ENCODE measurements at places on chromosomes 6 and 20.

GRCh38 chr6:136604328-136604825, 54.2 kb upstream of the MAP7 start:
- no peak for DNase-seq

- no peak for DNase-seq
Observed at GRCh38 chr6:28648035-28648877, 122.6 kb downstream of the GPX5 start.

- DNase-seq: no peak
Observed at GRCh38 chr6:65055545-65055944, 651.5 kb downstream of the EYS start.

DNA sequence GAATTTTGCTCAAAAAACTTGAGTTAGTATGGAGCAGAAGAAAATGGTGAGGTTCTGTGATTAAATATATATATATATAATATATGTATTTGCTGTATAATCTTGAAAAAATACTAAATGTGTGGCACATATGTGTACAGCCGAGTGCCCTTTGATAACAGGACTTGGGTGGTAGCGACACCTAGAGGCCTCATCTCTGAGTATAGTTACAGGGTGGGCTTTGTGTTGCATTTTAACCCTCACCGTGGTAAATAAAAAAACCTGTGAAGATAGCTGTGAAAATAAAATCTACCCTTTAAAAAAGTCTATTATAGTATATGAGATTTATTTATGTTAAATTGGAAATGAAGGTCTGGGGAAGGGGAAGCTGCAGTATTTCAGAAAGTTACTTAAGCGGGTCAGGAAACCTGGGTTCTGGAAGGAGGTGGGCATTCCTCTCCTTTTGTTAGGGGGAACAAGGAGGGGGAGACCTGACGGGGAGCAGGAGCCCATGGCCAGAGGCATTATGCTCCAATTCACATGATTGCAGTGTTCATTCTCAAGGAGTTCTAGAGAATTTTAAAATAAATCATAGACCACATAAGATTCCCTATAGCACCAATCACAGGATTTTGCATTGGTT, 82.7 kb downstream of the SH3BGRL2 start:
- DNase-seq: peak; percentile 11

DNA sequence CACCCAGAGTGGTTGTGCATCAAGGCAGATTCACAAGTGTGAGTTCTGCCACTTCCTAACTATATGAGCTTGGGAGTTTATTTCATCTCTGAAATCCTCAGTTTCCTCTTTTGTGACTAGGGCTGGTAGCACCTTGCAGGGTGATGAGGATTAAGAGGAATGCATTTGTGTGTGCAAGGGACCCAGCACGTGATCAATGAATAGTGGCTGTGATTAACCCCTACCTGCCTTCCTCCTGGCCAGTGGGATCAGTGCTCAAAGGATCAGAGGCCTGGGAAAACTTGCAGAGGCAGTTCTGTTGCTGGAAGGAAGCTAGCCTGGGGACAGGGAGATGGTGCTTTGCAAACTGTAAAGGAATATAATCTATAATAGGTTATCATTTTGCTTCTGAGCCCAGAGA, 7.3 kb downstream of the SDC4 start:
- DNase-seq: no peak

- DNase-seq: no peak
Observed at GRCh38 chr6:21023210-21023609, 489.0 kb downstream of the CDKAL1 start.

- DNase-seq: no peak
Observed at GRCh38 chr6:16092140-16092539, 36.7 kb upstream of the MYLIP start.

GRCh38 chr20:18362916-18363315, 74.6 kb downstream of the ZNF133 start:
- DNase-seq: no peak
